ENCODE measurements at places on chromosomes 12 and 14.

- DNase-seq: no peak
Observed at GRCh38 chr14:72434856-72435255, 459.0 kb downstream of the DPF3 start.

GRCh38 chr12:11623382-11623781, 26.1 kb upstream of the ETV6 start:
- no peak for DNase-seq

- peak; percentile 55 for DNase-seq
Observed at GRCh38 chr12:109714141-109714912, 702 bp downstream of the FAM222A start.

DNA sequence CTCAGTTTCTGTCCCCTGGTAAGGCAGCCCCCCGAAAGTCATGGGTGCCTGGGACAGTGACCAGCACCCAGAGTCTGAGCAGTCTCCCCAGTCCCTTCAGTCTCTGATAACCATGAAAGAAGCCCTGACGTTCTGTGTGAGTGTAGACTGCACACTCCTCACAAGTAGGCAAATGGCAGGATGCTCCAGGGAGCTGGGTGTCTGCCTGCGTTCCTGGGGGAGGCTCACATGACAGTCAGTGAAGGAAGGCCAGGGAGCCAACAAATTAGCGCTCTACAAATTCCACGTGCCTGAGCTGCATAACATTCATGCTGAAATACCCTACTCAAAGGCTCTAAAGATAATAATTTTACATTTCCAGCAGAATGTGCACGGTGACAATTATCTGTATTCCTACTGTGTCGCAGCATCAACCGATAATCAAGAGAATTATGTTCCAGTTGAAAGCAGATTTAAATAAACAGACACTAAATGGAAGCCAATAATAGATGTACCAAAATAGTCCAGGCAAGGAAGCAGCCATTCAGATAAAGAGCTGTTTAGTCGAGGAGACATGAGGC, 56.3 kb downstream of the ASCL1 start:
- no peak for DNase-seq

DNA sequence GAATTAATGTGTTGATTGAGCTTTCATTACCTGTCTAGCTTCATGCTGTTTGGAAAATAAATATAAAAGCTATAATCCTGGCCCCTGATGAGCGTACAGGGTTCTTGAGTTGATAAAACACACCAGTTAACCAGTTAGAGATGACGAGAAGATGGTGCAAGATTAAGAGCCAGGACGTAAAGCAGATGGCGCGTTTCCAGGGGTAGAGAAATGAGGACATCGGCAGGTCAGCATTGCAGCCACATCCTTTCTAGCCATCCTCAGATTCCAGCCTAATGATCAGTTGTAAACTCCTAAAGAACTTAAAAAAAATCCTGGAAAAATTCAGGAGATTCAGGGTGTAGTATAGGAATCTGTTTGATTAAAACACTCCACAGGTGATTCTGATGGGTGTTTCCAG, 203.7 kb downstream of the CACNA1C start:
- DNase-seq: no peak

GRCh38 chr14:53663709-53664108, 292.9 kb downstream of the BMP4 start:
- DNase-seq: peak; percentile 6

- DNase-seq: no peak
Observed at GRCh38 chr14:50383618-50384225, 13.0 kb downstream of the CDKL1 start.

- DNase-seq: no peak
Observed at GRCh38 chr14:38336298-38336697, 80.4 kb upstream of the CLEC14A start.

GRCh38 chr12:108752387-108752786, 21.1 kb upstream of the CORO1C start:
- DNase-seq: peak; percentile 62

- no peak for DNase-seq
Observed at GRCh38 chr12:101459642-101460346, 15.3 kb upstream of the SPIC start.
